Fibroblast of skin of back (primary cell): ENCODE measurements at places on chromosomes 13 and 19.

DNA sequence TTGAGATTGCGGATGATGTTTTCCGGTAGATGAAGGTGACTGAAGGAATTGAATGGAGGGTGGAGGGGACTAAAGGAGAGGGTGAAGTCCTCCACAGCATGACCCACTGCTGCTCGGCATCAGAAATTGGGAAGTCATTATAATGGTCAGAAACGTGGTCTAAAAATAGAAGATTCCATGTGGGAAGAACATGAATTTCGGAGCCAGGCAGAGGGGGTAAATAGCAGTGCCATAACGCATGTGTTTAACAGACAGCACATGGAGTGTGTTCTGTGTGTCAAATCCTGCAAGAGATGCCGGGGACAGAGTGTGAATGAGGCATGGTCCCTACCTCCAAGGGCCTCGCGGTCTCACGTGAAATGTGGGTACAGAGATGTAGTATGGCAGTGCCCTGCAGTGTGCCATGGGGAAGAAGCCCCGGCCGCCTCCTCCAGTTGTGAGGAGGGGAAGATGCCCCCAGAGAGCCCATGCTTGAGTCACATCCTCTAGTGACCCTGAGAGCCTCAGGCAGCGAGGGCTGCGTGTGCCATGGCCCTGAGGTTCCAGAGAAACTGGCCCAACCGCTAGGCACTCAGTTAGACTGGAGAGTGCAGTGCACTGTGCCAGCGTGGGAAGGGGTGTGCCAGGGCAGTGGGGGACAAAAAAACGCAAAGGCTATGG, 106.1 kb downstream of the COL4A2 start:
- peak; percentile 51 for DNase-seq

DNA sequence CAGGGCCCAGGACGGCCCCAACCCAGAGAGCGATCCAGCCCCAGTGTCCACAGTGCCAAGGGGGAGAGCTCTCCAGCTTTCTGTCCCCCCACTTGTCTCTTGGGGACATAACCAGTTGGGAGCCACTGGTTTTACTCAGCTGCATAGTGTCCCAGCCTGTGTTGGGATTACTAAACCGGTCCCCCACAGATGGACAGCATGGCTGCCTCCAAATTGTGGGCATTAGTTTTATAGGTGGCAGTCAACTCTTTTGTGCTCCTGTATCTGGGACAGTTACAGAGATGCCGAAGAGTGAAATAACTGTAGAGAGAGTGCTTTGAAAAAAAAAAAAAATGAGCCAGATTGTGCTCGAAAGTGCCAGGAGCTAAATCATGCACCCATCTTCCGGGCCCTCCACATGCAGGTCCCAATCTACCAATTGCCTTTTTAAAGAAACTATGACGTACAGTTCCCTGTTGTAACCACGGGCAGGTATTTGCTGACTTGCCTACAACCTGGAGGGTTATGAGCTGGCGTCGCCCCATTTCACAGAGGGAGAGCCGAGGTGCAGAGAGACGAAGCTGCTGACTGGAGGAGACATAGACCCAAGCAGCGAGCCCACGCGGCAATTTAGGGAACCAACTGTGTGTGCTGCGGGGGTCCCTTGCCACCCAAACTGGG, 2.4 kb upstream of the NFIC start:
- no peak for DNase-seq

DNA sequence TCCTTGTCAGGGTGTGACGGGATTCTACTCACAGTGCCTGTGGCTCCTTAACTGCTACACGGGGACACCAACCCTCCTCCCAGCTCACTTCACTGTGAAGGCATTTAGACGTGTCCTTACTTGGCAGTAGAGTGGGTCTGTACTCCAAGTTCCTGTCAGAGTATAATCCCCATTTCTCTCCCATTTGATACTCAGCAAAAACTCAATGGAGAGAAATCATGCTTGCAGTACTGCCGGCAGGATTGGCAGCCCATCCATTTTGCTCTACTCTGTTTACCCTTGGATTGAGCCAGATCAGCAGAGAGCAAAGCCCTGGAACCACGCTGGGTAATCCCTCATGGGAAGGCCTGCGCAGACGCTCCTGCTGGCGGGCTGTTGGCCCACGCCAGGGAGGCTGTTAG, 28.9 kb downstream of the ARL11 start:
- no peak for DNase-seq

GRCh38 chr13:35767256-35767976, 290.9 kb upstream of the MAB21L1 start:
- no peak for DNase-seq

DNA sequence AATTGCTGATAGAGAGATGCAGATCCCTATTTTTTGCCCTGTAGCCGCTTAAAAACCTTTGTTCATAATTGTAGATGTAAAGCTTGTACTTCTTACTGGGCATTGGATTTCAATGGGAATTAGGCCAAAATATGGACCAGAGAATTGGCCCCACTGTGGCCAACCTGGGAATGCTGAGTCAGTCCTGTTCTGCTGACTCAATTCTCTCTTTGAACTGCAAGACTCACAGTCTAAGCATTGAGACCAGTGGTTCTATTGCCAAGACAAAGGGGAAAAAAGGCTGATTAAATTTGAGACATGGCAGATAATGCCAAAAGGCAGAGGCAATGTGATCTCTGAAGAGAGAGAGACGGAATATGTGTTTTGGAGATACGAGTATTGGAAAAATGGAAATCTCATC, 72.5 kb upstream of the UBL3 start:
- peak; percentile 60 for DNase-seq

DNA sequence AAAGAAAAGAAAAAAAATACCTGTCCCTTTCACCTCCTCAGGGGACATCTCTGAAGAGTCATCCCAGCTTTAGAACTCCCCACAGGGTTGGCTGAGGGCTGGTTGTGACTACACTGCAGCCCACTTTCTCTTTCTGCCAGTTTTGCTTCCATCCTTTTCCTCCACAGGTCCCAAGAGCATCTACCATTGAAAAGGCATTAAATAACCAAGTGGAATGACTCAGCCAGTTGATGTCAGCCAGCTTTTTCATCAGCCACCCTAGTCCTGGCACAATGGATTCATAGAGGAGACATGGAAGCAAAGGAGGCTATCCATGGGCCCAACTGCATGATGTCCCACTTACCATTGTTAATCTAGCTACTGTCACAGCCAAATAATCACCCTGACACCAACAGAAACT, 9.2 kb upstream of the RCBTB1 start:
- DNase-seq, result no peak

DNA sequence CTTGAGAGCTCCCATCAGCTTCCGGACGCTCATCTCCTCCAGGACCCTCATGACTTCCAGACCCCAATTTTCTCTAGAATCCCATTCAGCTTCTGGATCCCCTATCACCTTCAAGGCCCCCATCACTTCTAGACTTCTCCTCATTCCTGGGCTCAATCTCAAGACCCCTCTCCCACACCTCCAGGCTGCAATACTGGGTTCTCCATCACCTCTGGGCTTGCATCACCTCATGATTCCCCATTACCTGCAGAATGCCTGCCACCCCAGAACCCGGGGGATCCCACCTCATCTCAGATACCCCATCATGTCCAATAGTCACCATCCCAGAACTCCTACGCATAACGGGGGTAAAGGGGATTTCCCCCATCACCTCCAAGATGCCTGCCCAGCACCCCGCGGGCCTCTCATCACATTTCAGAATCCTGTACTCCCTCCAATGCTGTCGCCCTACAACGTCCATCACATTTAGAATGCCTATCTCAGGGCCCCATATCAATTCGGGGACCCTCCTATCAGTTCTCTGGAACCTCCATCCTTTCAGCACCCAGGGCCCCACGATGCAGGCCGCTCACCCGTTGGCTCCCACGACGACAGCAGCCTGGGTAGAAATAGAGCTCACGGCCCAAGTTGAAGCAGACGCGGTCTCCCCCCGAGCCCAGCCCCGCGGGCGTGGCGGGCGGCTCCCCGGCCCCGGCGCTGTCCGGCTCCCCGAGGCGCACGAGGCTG, 738 bp downstream of the DMWD start:
- DNase-seq, result no peak

DNA sequence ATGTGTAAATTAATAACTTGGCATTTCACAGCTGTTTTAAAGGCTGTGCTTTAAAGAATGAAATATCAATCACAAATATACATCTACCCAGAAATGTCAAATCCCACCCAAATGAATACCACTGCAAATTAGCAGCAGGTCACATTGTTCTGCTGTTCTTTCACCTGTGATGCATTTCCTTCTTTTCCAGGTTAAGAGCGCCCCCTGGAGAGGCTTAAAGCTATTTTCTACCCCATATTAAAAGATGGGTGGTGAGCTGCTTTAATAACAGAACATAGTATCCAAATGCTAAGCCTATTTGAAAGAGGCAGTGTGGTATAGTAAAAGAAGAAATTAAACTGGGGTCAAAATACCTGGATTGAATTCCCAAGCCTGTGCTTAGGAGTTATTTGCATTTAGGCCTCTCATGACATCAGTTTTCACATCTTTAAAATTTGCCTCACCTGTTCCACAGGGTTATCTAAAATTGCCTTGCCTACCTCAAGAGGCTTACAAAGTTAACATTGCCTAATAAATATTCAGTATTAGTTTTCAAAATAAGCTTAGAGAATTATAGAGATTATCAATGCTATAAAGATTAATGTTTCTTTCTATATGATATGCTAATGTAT, 396.9 kb upstream of the SLITRK5 start:
- peak; percentile 32 for DNase-seq

- DNase-seq, result no peak
Observed at GRCh38 chr19:5664515-5664914, 15.8 kb downstream of the MICOS13 start.

DNA sequence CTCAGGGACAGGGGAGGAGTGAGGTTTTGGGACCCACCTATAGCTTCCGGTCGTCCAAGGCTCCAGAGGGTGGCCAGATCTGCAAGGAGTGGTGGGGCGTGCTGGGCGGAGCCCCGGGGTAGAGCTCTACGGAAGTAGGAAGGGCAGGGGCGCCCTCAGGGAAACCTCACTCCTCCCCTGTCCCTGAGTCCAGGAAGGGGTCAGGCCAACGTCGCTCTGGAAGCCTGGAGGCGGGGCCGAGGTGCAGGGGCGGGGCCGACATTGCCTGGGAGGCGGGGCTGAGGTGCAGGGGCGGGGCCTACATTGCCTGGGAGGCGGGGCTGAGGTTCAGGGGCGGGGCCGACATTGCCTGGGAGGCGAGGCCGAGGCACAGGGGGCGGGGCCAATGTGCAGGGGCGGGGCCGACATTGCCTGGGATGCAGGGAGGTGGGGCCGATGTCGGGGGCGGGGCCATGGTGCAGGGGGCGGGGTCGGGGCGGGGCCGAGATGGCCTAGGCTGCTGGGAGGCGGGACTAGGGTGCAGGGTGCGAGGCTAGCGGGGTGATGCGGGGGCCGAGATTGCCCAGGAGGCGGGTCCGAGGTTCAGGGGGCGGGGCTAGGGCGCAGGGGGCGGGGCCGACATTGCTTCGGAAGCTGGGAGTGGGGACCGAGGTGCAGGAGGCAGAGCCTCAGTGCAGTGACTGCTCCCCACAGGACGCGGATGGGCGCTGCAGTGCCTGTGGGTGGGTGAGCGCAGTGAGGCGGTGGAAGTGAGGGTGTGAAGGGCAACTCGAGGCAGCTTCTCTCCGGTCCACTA, 4.9 kb upstream of the PALM start:
- DNase-seq, result peak; percentile 31

- no peak for DNase-seq
Observed at GRCh38 chr13:23129331-23129730, 51.4 kb upstream of the SGCG start.

GRCh38 chr13:85140192-85140591, 659.0 kb downstream of the SLITRK6 start:
- peak; percentile 3 for DNase-seq

- DNase-seq, result no peak
Observed at GRCh38 chr13:20378721-20379120, 146.6 kb upstream of the GJB6 start.

- no peak for DNase-seq
Observed at GRCh38 chr19:50423279-50424113, 4.8 kb downstream of the SPIB start.

GRCh38 chr13:102856557-102856956, 10.7 kb downstream of the ERCC5 start:
- DNase-seq, result no peak

DNA sequence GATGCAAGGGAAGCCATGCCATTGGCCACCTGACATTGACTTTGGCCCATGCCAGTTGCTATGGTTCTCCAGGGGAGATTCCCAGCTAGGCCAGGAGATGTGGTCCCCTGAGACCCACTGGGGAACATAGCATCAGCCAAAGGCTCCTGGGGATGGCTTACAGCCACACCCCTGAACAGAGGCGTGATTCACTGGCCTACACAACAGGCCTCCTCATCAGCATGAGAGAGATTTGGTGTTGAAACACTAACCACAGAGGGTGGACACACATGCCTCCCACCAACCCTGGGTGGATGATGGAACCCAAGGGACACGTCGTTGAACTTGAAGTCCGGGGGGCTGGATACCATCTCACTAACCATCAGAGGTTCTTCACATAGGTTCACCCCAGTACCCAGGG, 14.4 kb downstream of the IQCN start:
- no peak for DNase-seq

DNA sequence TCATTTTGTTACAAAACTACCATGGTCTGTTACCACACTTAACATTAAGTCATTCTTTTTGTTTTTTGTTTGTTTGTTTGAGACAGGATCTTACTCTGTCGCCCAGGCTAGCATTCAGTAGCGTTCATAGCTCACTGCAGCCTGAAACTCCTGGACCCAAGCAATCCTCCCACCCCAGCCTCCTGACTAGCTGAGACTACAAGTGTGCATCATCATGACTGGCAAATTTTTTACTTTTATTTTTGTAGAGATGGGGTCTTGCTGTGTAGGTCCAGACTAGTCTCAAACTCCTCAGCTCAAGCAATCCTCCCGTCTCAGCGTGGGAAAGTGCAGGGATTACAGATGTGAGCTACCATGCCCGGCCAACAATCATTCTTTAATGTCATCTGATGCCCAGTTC, 3.3 kb downstream of the ALDH16A1 start:
- DNase-seq, result no peak

GRCh38 chr13:49694446-49694845, 3.2 kb upstream of the EBPL start:
- DNase-seq, result no peak

DNA sequence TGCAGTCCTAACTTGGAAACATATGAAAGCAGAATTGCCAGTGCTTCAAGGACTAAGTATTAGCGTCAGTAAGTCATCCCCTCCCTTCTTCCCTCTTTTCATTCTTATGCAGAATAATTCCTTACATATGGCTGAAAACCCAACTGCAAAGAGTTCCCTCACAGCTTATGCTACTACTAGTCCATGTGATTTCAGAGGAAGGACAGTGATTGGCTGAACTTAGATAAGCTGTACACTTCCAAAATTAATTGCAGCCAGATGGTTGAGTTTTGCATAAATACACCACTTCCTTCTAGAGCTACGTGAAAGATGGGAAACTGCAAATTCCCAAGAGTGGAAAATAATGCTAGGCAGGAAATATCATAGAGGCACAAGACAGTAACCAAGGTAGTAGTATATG, 730.4 kb downstream of the OLFM4 start:
- no peak for DNase-seq
